CD8-positive, alpha-beta memory T cell (primary cell): ENCODE measurements at places on chromosomes 7 and 10.

DNA sequence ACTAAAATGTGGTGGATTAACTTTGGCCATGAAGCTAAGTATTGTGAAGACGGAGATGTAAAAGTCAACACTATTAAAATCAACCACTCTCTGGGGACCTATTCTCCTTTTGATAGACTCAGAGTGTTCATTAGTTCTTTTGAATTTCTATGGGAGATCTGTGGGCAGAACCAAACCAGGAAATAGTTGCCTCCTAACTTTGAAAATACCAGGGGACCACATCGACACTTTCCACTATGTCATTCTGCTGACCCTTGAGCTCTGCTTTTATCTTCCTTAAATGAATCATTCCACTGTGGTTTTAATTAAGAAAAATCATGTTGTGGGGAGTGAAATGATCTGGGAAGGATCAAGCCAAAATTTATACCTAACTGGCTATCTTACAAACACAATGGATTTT is 960.5 kb downstream of the GATA3 start:
- H3K4me3 ChIP-seq, result no peak overlapping the region
- H3K36me3 ChIP-seq, result no peaks in the 10 kb centered on the region
- DNase-seq, result no peak
- no peaks in the 10 kb centered on the region for H3K27me3 ChIP-seq
- H3K4me1 ChIP-seq, result peaks cover 5% of the 10 kb centered on the region

- no peaks in the 10 kb centered on the region for H3K4me1 ChIP-seq
- no peak overlapping the region for H3K27ac ChIP-seq
- DNase-seq, result no peak
- H3K27me3 ChIP-seq, result no peaks in the 10 kb centered on the region
- H3K4me3 ChIP-seq, result no peak overlapping the region
Observed at GRCh38 chr10:61071580-61071979, 127.6 kb upstream of the RHOBTB1 start.

DNA sequence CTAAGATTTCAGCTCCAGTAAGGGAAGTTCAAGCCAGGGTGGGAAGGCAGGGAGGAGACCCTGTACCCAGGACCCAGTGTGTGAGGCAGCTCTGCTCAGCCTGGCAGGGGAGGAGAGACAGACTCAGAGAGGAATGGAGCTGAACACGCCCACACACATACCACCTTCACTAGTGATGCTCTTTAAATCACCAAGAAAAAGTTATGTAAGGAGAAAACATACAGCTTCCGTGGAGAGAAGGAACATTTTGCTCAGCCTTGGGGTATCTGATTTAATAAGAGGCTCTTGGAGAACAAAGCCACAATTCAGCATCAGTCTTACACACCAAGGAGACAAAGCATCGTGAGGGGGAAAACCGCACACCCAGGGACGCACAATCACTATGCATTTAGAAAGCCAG is 62.9 kb downstream of the PRKAG2 start:
- H3K27ac ChIP-seq, result no peak overlapping the region
- no peak for DNase-seq
- no peak overlapping the region for H3K4me3 ChIP-seq
- no peaks in the 10 kb centered on the region for H3K4me1 ChIP-seq
- H3K36me3 ChIP-seq, result no peaks in the 10 kb centered on the region

DNA sequence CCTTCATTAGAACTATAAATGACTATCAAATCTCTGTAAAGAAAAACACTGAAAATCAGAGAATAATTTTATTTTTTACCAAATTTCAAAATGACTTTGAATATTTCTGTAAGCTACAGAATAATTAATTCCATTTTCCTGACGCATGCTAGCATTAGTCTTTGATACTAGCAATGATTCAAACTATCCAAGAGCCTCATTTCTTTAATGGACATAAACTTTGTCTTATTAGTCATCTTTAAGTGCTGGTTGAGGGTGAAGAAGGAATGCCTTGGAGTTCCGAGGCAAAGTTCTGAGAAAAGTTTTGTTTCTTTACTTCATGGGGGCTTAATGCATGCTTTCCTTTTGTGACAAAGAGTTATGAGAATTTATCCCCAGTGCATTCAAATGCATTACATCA is 137.3 kb downstream of the AGMO start:
- no peaks in the 10 kb centered on the region for H3K4me1 ChIP-seq
- H3K27me3 ChIP-seq, result no peaks in the 10 kb centered on the region
- no peak overlapping the region for H3K4me3 ChIP-seq
- no peaks in the 10 kb centered on the region for H3K36me3 ChIP-seq
- H3K27ac ChIP-seq, result no peak overlapping the region

GRCh38 chr7:115734641-115735040 is 295.9 kb downstream of the TFEC start:
- no peaks in the 10 kb centered on the region for H3K27me3 ChIP-seq
- H3K4me1 ChIP-seq, result no peaks in the 10 kb centered on the region
- DNase-seq, result no peak
- no peak overlapping the region for H3K4me3 ChIP-seq
- H3K36me3 ChIP-seq, result no peaks in the 10 kb centered on the region
- no peak overlapping the region for H3K27ac ChIP-seq

DNA sequence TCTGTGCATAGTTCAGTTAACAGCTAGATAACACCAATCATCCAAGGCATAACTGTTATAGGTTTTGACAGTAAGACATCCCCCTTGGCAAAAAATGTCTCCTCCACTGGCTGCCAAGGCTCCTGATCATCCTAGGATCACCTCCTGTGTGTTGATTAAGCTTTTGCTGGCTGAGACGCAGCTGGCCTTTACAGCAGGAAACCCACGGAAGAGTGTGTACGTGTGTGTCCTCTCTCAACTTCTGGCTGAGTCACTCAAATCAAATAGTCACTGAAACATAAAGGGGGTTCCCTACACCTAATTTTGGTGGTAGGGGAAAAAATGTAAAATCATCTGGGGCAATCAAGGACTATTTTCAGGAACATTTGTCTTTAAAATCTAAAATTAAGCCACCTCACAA is 208.8 kb downstream of the CTNNA3 start:
- no peak overlapping the region for H3K27ac ChIP-seq
- DNase-seq, result no peak
- H3K27me3 ChIP-seq, result no peaks in the 10 kb centered on the region
- no peaks in the 10 kb centered on the region for H3K4me1 ChIP-seq
- no peaks in the 10 kb centered on the region for H3K36me3 ChIP-seq

DNA sequence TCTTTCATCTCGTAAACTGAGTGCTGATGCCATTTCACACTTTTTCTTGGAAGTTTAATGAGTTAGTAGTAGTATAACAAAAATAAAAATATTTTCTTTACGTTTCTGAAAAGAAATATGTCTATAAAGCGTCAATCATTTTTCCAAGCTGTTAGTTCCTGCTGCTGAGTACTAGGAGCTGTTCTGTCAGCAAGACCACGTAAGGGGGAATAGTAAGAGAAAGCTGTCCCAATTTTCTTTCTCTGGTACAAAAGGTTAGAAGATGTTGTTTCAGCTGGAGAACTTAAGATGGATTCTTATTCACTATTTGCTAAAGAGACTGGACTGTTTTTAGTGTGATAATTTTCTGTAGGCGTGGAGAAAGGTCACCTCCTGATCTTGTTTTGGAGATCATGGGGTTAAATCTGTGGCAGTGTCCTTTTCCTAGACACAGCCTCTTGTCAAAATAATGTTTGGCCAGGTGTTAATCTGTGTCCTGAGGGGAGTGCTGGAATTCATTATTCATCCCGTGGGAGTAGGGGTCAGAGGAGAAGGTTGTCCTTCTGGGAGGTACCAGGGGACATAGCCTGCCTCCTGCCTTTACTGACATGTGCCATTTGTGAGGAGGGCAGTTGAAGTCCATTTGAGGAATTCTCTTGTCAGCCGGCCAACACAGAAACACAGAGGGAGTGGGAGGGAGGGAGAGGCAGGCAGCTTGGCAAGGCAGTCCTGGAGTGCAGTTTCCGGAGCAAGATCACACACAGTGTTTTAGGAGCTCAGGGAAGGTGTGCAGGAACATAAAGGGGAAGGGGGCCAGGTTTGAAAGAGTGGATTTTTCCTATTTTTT is 368.7 kb downstream of the AUTS2 start:
- no peaks in the 10 kb centered on the region for H3K4me1 ChIP-seq
- no peak for DNase-seq
- H3K36me3 ChIP-seq, result no peaks in the 10 kb centered on the region
- no peak overlapping the region for H3K4me3 ChIP-seq
- no peak overlapping the region for H3K27ac ChIP-seq

GRCh38 chr10:57145548-57145947 is 784.5 kb upstream of the ZWINT start:
- H3K27me3 ChIP-seq, result no peaks in the 10 kb centered on the region
- no peaks in the 10 kb centered on the region for H3K4me1 ChIP-seq
- H3K36me3 ChIP-seq, result no peaks in the 10 kb centered on the region
- no peak overlapping the region for H3K4me3 ChIP-seq
- no peak overlapping the region for H3K27ac ChIP-seq

GRCh38 chr10:21661935-21662334 is 127.9 kb downstream of the MLLT10 start:
- H3K4me1 ChIP-seq, result peaks cover 20% of the 10 kb centered on the region
- H3K4me3 ChIP-seq, result no peak overlapping the region
- no peak overlapping the region for H3K27ac ChIP-seq
- no peaks in the 10 kb centered on the region for H3K27me3 ChIP-seq
- no peaks in the 10 kb centered on the region for H3K36me3 ChIP-seq

DNA sequence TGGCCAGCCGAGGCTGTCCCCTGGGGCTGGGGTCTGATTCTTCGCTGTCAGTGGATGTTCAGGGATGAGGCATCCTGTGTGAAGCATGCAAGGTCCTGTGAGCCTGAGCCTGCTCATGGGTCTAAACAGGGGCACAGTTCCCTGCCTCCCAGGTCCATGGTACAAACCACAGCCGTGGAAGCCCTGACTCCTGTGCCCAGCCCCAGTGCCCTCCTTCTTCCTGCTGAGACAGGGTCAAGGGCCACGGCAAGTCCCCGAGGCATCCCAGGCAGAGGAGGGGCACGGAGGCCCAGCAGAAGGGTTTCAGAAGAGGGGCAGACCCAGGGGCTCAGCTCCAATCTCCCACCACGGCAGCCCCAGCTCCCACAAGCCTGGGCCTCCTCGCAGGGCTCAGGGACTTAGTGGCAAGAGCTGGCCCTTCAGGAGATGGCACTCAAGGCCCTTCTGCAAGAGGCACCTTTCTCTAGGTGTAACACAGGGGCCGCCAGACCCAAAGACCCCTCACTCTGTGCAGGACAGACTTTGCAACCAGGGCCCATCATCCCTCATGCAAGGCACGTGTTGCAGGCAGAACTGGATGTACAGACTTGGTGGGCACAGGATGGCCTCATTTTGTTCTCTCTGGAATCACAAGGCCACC is 248.8 kb downstream of the TCERG1L start:
- H3K27ac ChIP-seq, result no peak overlapping the region
- H3K27me3 ChIP-seq, result no peaks in the 10 kb centered on the region
- no peaks in the 10 kb centered on the region for H3K36me3 ChIP-seq
- no peaks in the 10 kb centered on the region for H3K4me1 ChIP-seq
- H3K4me3 ChIP-seq, result no peak overlapping the region

DNA sequence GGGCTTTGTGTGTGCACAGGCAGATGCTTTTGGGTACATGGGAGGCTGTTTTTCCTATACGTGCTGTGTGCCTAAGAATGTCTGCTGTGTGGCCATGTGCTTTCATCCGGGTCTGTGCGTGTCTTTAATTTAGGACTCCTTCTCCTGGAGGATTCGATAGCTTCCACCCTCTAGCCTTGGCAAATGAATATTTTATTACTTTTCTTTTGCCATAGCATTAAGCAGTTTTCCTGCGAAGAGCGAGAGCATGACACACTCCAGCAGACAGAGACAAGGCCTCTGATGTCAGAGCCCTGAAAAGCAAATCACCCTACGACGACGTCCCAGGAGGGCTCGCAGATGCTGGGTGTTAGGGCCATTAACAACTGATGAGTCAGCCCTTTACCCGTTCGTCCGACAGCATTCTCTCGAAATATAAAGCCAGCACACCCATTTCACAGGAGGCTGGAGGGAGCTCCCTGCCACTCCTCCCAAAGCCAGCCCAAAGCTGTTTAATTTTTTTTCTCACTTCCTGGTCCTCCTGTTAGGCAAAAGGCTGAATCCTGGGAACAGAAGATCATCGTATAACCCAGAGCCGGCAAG is 311.3 kb upstream of the ZMIZ1 start:
- no peak overlapping the region for H3K4me3 ChIP-seq
- no peak for DNase-seq
- no peaks in the 10 kb centered on the region for H3K27me3 ChIP-seq
- H3K27ac ChIP-seq, result no peak overlapping the region
- no peaks in the 10 kb centered on the region for H3K36me3 ChIP-seq

- no peak overlapping the region for H3K4me3 ChIP-seq
- peaks cover 70% of the 10 kb centered on the region for H3K27me3 ChIP-seq
- H3K36me3 ChIP-seq, result no peaks in the 10 kb centered on the region
- no peak overlapping the region for H3K27ac ChIP-seq
- DNase-seq, result no peak
Observed at GRCh38 chr10:99535764-99536337, 3.1 kb downstream of the NKX2-3 start.
